ENCODE measurements at places on chromosomes 12 and 14.

- DNase-seq: no peak
These were observed 52.2 kb upstream of the CRACR2A start for GRCh38 chr12:3805077-3805476.

DNA sequence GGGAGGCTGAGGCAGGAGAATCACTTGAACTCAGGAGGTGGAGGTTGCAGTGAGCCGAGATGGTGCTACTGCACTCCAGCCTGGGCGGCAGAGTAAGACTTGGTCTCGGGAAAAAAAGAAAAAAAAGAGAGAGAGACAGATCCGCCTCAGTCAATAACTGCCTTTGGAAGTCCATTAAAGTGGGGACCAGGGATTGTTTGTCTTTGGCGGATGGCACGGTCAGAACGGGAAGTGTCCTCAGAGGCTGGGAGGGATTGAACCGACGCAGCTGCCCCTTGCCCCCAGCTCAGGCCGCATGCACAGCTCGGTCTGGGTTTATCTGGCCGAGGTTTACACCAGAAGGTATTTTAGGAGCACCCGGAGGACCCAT lies 54.4 kb downstream of the TESC start:
- DNase-seq: no peak

DNA sequence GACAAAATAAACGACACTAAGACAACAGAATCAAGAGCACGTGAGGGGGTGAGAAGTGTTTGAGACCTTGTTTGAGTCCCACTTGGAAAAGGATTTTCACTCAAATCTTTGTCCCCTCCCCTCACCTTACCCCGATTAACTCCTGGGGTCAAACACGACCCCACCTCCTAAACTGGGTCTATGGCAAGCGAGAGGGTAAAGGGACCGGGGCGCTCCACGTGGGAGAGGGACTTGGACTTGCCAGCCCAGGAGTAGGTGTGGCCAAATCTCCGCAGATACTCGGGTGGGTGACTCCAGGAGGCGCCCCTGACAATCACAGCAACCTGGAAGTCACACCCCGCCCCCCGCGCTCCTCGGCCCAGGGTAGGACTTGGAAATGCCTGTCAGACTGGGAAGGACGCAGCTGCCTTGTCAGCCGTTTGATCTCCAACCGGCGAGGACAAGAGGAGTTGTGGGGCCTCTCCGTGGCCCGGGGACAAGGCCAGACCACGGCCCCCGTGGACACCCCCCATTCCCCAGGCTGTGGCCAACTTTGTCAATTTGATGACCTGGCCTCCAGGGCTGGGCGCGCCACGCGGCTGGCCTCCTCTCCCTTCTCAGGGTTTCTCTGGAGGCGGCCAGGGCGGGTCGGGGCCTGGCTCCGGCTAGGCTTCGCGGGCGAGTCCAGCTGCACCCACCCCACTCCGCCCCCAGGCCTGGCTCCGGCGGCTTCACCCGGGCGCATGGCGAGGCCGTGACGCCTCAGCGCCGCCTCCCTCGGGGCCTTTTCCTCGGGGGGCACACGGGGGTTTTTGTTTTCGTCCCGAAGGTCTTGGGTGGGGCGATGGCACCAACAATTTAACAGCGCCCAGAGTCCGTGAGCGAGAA lies 1.1 kb upstream of the BCL11B start:
- no peak for DNase-seq

DNA sequence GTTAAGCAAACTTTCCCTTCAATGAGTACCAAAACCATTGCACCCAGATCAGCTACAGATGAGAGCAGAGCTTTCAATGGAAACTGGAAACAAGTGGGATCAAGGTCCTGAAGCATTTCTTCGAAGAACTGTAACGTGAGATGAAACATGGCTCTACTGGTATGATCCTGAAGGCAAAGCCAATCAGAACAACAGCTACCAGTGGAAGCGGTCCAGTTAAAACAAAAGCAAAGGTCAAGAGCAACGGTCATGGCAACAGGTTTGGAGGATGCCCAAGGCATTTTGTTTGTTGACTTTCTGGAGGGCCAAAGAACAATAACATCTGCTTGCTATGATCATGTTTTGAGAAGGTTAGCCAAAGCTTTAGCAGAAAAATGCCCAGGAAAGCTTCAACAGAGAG lies 137.9 kb upstream of the CPSF6 start:
- peak; percentile 49 for DNase-seq

GRCh38 chr14:72380456-72380855 lies 448.2 kb downstream of the RGS6 start:
- no peak for DNase-seq

- no peak for DNase-seq
These were observed 15.7 kb downstream of the TBC1D30 start for GRCh38 chr12:64840119-64840518.

GRCh38 chr12:97109441-97109840 lies 202.4 kb downstream of the NEDD1 start:
- DNase-seq: no peak

DNA sequence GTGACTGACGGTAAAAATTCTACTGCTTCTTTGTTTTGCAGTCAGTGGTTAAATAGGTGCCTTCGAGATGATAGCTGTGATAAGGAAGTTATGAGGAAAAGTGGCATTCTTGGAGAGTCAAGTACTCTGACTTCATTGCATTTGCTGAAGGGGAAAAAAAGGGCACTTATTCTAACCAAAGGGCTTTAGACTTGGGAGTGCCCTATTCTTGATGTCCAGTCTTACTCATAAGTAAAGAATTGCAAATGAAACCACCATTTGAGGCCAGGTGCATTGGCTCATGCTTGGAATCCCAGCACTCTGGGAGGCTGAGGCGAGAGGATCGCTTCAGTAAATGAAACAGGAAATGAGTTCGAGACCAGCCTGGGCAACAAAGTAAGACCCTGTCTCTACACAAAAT lies 40.3 kb downstream of the BRAP start:
- DNase-seq: no peak

DNA sequence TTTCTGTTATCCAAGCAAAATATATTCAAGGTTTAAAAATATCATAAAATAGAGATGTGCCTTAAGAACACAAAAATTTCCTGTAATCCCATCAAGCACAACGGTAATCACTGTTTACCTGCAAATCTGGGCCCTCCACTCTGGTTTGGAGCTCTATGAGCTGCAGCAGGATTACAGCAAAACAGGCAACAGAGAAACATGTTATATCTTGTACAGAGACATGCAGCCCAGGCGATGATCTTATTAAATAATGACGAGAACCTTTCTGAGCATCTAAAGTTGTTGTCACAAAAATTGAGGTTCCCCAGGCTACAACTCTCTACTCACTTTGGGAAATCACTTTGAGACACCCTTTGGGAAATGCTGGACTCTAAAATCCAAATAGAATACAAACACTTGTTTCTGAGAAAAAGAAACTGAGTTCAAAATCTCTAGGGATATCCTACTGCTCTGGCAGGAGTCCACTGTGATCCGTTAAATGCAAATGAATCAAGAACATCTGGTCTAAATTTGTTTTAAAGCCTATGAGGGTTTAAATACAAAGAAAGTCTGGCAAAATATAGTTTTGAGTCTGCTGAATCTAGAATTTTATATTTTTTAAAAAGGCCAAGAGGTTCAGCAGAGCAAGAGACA lies 36.3 kb downstream of the STON2 start:
- peak; percentile 29 for DNase-seq

DNA sequence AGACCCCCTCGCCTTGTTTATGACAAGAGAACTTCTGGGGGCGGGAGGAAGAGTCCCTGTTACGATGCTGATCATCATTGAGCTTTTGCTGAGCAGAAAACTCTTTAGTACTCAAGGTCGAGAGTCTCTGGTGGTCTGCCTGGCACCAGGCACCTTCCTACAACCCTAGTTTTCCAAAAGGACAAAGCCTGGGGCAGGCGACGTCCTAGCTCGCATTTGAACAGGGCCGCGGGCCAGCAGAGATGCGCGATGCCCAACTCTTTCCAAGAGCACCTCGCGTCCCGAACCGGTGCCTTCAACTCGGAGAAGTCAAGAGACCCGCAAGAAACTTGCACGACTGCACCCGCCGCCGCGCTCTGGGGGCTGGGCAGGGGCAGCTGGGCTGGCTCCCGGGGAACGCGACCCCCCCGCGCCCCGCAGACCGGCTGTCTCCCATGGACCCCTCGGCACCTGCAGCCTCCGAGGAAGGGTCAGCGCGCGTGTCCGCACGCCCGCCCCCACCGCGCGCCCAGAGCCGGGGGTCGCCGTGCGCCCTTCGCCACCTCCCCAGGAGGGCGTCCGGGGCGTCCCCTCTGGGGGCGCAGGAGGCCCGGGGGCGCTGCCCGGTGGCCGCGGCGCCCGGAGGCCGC lies 377 bp upstream of the BCL7A start:
- DNase-seq: no peak

- DNase-seq: no peak
These were observed 109.6 kb downstream of the SLC38A6 start for GRCh38 chr14:61090432-61091216.

GRCh38 chr12:99137124-99137855 lies 492.2 kb downstream of the APAF1 start:
- no peak for DNase-seq

DNA sequence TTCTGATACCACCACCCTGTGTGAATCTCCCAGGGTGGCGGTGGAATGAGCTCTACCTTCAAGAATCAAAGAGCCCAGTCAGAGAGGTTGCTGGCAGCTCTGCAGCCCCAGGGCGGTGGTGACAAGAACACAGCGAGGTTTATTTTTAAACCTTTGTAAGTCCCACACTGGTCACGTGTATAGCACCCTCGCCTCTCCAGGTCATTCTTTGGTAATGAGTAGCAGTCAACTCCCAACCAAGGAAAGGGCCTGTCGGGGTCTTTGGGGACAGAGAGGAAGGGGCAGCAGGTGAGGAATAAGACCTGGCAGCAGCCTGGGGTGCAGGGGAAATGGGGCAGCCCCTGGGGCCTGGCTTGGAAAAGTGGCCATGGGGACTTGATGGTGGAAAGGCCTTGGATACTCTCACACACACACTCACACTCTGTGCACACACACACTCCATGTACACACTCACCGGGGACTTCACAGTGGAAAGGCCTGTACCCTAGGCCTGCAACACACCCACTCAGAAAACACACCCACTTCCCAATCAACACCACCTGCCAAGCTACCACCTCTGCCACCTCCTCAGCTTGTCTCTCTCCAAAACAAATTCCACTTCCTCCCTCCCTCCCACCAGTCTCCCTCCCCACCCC lies 178.6 kb downstream of the DPF3 start:
- DNase-seq: no peak

- no peak for DNase-seq
These were observed 18.0 kb downstream of the OR10P1 start for GRCh38 chr12:55654511-55655214.

GRCh38 chr14:70392676-70393075 lies 24.2 kb downstream of the SYNJ2BP start:
- DNase-seq: no peak

- DNase-seq: peak; percentile 84
These were observed 2.7 kb downstream of the JDP2 start for GRCh38 chr14:75430526-75430925.

DNA sequence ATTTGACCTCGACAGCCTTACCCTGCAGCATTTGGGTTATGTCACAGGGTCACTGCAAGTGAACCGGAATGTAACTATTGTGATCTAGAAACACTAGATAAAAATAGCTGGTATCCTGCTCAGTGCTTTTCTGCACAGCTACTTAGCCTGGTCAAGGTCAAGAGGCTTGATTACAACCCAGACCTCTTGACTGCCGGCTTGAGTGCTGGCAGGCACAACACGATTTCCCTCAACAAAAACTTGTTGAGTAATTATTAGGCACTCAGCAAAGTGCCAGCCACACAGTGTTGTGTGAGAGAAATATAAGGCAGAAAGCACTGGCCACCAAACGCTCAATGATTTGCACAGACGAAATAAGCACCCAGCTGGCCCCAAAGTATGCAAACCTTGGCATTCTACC lies 156.7 kb downstream of the NUAK1 start:
- DNase-seq: no peak
